ENCODE measurements at places on chromosomes 16 and 17.

DNA sequence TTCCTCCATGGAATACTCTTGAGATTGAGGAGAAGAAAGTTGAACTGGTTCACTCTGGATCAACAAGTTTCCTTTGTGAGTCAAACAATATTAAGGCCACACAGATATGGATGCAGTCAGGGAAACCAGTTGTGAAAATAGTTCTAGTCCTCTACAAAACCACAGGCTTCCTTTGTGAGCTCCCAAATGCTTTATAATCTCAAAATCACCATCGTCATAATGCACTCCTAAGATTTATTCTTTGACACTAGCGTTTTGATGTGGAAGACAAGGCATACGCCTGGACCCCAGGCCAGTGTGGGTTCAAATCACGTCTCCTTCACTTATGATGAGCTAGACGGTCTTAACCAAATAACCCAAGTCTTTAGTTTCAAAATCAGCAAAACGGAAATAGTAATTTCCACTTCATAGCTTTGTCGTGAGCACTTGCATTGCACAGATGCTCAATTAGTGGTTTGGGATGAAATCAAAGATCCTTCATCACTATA lies 142.6 kb downstream of the STX8 start:
- no peak for DNase-seq

- DNase-seq = no peak
These were observed 2.3 kb downstream of the METRNL start for GRCh38 chr17:83081684-83082201.

GRCh38 chr17:80951121-80952090 lies 40.2 kb upstream of the CHMP6 start:
- no peak for DNase-seq

DNA sequence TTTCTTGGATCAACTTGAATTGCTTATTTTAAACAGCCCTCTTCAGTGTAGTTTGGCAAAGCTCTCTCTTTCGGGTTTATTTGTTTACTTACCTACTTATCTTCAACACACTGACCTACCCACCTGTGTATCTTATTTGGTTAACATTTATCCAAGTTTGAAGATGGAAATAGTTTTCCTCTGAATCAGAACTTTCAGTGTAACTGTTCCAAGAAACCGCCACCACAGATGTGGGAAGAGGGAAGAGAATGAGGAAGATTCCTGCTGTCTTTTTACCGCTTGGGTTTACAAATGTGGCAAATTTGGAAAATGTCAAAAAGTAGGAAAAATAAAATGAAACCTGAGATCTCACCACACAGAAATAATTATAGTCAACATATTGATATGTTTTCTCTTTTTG lies 115.8 kb downstream of the MSI2 start:
- DNase-seq = no peak

DNA sequence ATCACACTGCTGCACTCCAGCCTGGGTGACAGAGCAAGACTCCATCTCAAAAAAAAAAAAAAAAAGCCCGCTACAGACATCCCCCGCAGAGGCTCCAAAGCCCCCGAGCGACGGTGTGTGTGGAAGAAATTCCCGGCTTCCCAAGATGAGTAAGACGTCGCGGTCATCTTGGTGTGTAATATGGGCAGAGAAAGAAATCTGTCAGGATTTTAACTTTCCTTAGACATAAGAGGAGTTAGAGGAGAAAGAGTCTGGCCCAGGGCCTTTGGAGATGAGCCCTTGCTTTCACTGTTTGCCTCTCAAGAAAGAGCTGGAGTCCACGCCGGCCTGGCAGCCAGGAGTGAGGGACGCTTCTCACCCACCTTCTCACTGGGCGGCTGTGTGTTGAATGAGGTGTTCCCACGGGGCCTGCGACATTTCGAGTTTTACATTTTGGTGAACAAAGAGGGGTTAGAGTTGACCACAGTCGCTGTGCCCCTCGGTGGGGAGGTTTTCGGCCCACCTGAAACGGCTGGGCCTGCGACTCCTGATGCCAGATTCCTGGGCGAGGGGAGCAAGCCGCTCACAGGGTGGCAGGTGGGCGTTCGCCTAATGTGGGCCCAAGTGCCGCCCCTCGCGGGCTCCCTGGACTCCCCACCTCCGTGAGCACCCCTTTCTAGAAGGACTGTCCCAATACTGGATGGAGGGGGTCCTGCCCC lies 17.9 kb downstream of the C1QTNF1 start:
- no peak for DNase-seq

DNA sequence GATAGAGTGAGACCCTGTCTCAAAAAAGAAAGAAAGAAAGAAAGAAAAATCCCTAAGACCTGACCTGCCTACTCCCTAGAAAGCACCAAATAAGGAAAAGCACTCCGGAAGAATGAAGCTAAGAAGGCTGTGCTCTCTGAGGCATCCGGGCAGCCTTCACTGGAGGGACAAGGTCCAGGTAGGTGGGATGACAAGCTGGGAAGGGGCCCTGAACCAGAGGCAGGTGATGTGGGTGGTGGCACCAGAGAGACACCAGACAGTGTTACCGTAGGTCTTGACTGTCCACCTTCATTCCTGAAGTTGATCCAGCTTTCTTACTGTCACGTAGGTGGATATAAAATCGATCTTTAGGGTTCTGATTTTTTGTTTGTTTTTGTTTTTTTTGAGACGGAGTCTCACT lies 26.3 kb downstream of the SMTNL2 start:
- no peak for DNase-seq

DNA sequence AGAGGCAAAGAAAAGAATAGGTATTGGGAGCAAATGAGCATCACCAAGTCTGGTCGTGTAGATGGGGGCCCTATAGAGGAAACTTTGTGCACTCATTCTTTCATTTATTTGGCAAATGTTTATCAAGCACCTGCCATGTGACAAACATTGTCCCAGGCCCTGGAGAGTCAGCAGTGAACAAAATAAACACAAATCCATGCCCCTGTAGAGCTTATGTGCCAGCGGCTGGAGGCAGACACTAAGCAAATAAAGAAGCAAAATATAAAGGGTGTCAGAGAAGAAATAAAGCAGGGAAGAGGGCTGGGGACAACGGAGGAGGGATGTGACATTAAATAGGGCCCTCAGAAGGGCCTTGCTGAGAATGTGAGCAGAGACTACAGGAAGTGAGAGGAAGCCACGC lies 45.5 kb downstream of the KATNIP start:
- DNase-seq = no peak

DNA sequence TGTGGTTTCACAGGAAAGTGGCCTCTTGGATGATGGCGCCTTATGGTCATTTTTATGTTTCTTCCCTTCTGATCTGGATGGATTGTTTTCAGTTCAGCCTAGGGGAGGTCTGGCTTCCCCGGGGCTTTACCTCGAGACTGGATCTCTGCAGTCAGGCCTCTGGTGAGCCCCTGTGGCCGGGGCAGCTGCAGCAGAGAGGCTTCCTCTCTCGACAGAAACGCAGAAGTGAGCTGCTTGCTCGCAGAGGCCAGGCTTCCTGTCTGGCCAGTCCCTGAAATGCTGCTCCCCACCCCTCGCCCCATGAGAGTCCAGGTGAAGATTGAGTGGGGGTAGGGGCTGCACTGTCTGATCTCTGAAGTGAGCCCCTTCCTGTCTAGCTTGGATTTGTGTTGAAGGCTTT lies 44.0 kb downstream of the PLCG2 start:
- no peak for DNase-seq

DNA sequence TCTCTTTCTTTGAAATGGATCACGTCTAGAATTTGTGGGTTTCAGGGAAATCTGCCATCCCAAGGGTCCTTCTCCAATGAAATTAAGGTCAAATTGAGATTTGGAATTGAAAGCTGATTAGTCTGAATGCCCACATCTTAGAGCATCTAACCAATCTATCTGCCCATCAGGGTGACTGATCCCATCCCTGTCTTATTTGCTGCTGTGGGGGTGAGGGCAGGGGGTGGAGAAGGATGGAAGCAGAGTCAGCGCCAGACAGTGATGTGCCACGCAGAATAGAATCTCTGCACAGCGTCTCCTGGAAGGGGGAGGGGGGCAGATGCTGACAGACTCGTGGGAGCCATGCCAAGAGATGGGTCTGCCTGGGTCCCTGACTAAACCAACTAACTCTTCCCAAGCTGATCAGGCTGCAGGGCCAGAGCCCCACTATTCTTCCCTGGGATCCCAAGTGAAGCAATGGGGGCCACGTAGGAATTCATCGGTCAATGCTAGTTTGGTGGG lies 32.1 kb downstream of the CDK5RAP3 start:
- peak; percentile 64 for DNase-seq

DNA sequence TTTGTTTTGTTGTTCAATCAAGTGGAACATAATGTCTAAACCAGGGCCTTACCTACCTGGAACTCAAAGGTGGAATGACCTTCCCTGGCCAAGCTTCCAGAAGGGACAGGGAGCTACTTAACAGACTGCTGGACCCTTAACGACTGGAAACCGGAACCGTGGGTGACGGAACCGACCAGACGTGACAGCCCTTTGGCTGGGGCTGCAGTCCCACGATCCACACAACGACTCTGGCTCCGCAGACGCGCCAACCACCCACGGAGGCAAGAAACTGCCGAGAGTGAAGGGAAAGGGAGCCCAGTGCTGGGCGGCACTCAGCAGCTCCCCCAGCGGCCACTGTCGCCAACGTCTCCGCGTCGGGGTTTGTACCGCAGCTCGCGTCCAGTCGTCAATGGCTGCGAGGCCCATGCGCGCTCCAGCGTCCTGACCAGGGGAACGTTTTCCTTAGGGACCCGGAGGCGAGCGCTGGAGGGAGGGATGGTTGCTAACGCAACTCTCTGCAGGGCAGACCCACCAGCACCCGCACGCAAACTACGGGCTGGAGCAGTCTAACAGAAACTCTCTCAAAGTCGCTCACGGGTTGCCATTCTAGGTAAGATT lies 5.5 kb upstream of the KIF22 start:
- no peak for DNase-seq

GRCh38 chr16:9061358-9061813 lies 30.1 kb upstream of the HAPSTR1 start:
- DNase-seq = no peak

GRCh38 chr16:56871172-56871593 lies 6.2 kb downstream of the SLC12A3 start:
- DNase-seq = no peak

- no peak for DNase-seq
These were observed 6.3 kb downstream of the HAGH start for GRCh38 chr16:1820096-1820945.

DNA sequence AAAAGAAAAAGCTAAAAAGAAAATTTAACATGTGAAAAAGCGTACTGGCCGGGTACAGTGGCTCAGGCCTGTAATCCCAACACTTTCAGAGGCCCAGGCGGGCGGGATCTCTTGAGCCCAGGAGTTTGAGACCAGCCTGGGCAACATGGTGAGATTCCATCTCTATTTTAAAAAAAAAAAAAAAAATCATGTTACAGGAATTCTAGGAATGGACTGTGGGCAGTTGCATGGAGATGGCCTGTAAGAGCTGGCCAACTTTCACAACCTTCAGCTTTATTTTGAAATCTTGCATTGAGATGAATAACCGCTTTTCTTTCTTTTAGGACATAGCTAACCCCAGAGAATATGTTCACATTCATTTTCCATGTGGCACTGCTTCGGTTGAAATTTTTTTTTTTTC lies 8.2 kb upstream of the CIAO3 start:
- no peak for DNase-seq

GRCh38 chr17:28133562-28133970 lies 91.1 kb downstream of the NLK start:
- no peak for DNase-seq

DNA sequence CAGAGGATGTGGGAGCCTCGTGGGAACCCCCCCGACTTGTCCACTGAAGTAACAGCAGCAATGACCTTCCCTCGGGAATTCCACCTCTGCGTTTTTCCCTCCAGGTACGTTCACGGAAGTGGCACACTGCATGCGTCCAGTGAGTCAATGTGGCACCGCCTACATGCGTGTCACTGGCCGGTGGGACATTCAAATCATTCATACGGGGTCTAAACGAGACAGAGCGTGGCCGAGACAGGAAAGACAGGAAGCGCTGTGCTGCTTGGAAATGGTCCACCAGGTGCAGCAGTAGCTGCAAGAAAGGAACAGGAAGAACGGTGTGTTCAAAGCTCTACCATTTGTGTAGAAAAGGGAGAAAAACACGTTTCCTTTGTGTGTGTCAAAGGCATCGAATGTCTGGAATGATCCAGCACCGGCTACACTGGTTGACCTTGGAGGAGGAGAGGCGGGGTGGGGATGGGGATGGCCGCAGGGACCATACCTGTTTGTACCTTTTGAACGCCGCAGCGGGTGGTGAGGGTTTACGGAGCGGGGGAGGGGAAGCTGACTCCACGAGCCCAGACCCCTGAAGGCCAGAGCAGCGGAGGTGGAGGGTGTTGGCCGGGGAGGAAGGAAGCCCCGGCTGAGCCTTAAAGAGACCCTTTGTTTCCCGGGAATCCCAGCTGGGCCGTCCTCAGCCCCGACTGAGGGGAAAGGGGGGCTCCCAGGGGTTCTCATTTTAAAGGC lies 1.7 kb upstream of the PGAP6 start:
- no peak for DNase-seq

DNA sequence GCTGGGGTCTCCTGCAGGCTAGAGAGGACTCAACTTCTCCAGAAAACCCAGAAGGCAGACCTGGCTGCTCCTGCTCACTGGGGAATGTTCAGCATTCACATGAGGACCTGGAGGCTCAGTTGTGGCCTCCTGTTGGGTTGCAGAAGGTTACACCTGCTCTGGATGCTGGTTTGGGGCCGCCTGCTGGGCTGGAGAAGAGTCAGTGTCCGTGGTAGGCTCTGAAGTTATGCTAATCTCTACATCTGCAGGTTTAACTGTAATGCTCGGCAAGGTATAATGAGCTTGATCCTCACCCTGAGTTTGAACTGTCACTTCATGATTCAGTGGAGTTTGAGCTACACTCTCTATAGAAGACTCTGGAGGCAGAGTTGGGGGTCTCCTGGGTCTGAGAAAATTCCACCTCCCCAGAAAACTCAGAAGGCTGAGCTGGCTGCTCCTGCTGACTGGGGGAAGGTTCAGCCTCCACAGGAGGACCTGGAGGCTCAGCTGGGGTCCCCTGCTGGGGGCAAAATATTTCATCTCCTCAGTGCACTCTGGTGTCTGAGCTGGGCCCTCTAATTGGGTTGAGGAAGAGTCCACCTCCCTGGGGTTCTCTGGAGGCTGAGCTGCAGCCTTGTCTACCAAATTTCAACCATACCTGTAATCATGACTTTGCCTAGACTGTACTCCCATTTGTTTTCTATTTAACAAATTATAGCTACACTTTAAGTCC lies 23.5 kb downstream of the RDM1 start:
- no peak for DNase-seq

DNA sequence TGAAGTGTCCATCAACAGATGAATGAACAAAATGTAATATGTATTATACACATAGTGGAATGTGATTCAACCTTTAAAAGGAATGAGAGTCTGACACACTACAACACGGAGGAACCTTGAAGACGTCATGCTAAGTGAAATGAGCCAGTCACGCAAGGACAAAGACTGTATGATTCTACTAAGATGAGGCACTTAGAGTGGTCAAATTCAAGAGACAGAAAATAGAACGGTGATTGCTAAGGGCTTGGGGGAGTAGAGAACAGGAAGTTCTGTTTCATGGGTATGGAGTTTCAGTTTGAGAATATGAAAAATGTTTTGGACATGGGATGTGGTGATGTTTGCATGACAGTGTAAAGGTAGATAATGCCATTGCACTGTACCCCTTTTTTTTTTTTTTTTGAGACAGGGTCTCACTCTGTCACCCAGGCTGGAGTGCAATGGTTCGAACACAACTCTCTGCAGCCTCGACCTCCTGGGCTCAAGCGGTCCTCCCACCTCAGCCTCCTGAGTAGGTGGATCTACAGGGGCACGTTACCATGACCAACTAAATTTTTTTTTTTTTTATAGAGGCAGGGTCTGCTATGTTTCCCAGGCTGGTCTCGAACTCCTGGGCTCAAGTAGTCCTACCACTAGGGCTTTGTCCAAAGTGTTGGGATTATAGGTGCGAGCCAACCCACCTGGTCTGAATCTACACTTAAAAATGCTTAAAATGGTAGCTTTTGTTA lies 2.9 kb upstream of the CCDC102A start:
- DNase-seq = no peak

All from NCI-H1436 (cell line).